ENCODE measurements at places on chromosomes 2 and 18.

GRCh38 chr2:153387203-153387602 lies 91.4 kb downstream of the RPRM start:
- no peak for DNase-seq

- no peak for DNase-seq
Measured at GRCh38 chr18:63306819-63307550, 12.6 kb downstream of the BCL2 start.

DNA sequence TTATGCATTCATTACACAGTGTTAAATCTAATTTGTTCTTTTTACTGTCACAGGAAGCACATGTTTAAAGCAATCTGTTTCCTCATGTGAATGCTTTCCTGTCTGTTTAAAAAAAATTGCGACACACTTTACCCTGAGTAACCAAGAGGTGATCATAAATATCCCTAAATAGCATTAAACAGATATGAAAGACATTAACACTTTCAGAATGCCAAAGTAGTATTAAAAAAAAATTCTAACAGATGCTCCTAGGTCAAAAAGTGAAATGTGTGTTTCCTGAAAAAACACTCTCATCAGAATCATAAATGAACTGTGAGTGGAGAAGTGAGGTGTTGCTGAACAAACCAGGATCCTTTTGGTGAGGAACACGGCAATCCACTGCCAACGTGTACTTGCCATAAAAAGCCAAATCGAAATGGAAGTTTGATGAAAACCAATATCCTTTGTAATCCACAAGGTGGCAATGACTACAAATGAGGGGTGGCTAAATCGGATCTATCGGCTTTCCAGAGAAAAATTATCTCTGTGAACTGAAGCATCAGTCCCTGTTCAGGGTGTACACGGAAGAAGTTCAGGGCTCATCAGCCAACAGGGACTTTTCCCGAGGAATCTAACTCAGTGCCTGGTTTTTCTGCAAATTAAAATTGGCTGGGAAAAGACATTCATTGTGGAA lies 248.9 kb downstream of the TCF4 start:
- DNase-seq, result no peak

GRCh38 chr2:23083966-23084365 lies 301.0 kb upstream of the KLHL29 start:
- DNase-seq, result no peak

DNA sequence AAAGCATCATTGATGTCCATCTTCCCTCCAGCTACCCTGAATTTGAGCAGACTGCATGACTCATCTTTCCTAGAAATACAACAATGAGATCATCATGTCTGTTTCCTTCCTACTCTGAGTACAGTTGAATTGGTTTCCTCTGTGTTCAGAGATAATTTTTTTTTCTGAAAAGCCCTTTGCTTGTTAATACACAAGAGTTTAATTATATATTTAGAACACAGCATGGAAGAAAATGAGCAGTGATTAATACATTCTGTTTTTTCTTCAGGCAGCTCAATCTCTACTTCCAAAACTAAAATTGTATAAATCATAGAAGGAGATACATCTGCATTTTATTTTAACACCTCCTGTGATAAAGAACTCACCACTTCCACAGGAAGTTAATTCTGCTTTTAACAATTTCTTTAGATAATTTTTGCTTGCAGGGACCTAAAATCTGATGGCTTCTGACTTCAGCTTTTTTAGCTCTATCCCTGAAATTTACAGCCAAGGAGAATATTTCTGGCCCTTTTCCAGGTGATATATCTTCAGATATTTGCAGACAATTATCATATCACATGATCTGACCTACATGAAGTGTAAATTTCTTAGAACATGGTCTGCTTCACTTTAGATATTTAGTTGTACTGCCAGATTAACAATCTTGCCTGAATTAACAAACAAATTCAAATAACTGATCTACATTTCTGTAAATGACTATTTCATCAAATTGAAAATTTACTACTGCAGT lies 249.0 kb downstream of the TRIB2 start:
- no peak for DNase-seq

DNA sequence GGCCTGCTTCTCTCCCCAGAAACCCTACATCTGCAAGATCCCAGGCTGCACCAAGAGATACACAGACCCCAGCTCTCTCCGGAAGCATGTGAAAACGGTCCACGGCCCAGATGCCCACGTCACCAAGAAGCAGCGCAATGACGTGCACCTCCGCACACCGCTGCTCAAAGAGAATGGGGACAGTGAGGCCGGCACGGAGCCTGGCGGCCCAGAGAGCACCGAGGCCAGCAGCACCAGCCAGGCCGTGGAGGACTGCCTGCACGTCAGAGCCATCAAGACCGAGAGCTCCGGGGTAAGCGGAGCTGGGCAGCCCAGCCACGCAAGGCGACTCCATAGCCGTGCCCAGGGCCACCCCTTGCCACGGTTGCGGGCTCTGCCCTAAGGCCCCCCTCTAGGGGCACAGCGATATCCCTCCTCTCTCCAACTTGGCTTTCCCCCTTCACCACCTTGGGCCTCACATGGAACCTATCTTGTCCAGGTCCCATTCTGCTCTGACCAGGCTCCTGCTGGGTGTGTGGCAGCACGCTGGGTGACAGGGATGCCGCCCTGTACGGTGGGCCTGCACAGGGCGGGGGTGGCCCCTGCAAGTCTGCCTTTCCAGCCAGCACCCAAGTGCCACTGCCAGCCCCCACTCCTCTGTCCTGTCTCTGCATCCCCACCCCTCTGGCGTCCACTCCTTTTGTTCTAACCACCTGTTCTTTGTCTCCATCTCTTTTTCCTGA lies 248.9 kb downstream of the GLI2 start:
- no peak for DNase-seq

GRCh38 chr18:44246001-44246400 lies 434.7 kb upstream of the SETBP1 start:
- no peak for DNase-seq

DNA sequence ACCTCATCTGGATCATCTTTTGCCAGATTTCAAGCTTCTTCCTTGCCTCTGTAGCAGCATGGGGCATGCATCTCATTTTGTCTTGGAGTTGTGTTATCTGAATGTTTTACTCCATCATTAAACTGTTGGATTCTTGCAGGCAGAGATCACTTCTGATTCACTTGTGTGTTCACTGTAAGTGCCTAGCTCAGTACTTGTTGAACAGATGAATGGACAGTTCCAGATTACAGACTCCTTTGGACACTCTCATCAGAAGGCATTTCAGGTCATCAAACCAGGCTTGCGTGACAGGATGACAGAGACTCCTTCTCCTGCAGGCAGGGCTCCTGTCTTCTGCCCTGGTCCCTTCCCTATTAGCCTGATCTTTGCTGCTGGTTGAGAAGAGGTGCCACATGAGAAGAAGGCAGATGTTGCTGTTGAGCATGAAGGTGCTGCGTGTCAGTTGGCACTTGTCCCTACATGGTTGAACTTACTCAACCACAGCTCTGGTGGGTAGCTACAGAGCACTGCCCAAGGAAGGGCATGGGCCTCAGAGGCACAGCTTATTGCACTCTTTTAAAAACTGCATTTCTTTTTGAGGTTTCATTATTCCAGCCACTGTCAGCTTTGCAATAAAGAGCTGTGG lies 58.9 kb downstream of the INPP4A start:
- DNase-seq, result no peak

DNA sequence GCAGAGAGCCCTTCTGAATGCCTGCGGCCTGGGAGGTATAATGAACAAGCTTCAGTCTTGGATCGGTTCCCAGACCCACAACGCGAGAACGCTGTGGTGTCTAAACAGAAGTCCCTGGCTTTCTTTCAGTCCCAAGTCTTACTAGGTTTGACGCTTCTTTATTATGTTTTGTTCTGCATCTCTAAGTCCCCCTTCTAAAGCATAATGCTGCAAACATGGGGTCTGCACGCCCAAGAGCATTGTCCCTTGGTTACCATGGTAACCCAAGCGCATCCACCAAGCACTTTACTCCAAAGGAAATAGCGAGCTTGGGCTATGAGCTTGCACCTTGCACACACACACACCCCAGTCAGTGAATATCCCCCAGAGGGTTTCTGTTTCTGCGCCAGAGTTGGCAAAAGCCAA lies 193.7 kb downstream of the INO80D start:
- no peak for DNase-seq

GRCh38 chr2:150697596-150697995 lies 210.1 kb upstream of the RND3 start:
- DNase-seq, result no peak

GRCh38 chr2:203835892-203836800 lies 31.4 kb upstream of the CTLA4 start:
- no peak for DNase-seq

- no peak for DNase-seq
Measured at GRCh38 chr2:174636987-174637386, 39.4 kb upstream of the WIPF1 start.

GRCh38 chr2:56250153-56250729 lies 66.5 kb downstream of the CCDC85A start:
- no peak for DNase-seq

DNA sequence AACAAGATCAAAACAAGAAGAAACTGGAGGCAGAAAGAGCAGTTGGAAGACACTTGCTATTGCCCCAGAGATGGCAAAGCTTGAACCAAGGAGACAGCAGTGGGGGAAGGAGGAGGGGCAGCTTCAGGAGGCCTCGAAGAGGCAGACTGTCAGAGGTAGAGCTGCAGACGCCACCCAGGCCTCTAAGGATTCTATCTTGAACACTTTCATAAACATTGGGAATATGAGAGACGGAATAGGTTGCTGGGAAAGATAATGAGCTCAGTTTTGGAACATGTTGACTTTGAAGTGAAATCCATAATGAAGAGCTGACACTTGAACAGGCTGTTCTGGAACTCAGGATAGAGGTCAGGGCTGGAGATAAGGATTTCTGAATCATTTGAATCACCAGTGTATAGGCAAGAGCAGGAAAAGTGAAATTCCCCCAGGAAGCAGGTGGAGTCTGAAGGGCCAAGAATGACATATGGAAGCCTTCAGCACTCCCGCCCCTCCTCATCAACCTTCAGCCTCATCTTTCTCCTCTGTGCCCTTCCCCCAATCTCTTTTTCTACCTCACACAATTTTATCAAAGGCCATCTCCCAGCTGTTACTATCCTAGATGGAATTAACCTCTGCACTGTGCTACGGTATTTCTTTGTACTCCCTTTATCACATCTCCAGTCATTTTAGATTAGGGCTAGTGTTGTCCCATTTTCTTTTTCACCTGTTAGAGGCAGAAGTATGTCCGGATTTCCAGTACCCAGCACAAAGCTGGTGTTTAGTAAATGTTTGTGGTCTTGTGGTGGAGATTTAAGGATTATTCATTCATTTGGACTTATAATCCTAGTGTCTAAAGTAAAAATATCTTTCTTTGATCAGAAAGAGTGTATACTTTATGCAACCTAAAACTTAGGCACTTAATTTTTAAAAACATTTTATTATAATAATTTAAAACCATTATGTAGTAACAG lies 47.5 kb upstream of the RTN4 start:
- DNase-seq, result no peak

DNA sequence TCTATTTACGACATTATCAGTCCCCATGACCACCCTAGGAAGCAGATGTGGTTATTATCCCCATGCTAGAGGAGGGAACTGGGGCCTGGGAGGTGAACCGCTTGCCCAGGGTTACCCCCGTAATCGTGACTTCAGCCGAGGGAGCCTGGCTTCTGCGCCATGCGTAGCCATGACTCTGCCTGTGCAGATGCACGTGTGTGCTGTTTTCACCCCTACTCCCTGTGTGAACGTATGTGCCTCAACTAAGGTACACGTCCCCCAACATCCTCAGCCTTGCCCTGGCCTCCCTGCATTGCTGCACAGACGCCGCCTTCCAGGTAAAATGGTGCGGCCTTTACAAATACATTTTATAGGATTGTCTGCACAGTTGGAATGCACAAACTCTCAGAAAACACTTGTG lies 40.2 kb downstream of the LPIN1 start:
- no peak for DNase-seq

DNA sequence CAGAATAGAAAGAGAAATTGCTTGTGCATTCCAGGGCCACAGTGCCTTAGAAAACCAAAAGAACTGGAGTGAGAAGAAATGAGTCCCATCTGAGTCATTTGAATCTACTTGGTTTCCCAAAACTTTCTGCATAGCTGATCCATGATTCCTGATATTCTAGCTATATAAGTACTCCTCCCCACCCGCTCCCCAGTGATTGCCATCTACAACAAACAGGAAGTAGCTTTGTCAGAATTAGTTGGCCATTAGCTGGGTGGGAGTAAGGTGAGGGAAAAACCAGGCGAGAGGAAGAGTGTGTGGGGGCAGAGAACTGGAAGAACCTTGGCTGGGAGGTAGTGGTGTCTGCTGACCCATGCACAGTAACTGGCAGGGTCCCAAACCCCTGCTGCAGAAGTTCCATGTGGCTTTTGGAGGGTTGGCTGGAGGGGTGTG lies 122.1 kb downstream of the ACAA2 start:
- no peak for DNase-seq

DNA sequence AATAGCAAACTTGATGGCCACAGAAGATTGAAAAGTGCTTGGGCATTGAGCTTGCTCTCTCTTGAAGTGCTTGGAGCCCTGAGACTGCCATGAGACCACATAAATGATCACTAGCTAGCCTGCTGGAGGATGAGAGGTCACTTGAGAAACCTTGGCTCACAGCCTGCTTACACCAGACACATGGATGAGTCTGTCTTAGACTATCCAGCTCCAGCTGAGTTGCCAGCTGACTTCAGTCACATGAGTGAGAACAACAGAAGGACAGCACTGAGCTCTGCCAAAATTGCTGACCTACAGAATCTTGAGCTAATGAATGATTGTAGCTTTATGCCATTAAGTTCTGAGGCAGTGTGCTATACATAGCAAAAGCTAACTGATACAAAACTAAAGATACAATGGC lies 18.1 kb downstream of the NABP1 start:
- no peak for DNase-seq

DNA sequence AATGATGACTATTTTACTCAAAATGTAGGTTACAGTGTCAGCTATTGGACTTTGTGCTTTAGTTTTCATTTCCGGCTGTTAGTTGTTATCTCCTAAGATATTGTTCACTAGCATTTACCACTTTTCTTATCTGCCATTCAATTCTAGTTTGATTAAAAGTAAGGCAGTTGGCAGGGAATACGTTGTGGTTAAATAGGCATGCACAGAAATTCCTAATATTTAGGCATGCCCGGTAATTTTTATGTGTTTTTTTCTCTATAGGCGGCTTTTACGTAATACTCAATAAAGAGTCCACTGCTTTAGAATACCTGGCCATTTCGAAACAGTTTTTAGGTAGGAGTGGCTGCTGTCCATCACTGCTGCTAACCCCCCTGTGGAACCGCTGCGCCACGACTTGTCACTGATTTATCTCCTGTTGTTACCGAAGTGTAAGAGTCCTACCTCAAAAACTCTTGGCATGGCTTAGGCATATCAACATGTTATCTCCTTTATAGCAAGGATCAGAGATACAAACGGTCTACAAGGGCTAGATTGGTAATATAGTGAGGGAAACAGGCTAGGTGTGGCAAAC lies 39.5 kb downstream of the BABAM2 start:
- no peak for DNase-seq

- no peak for DNase-seq
Measured at GRCh38 chr2:67631483-67631882, 234.3 kb downstream of the ETAA1 start.

GRCh38 chr2:6562771-6563170 lies 302.9 kb downstream of the CMPK2 start:
- no peak for DNase-seq

GRCh38 chr2:16315458-16315835 lies 350.2 kb downstream of the CYRIA start:
- no peak for DNase-seq

All from stimulated activated CD8-positive, alpha-beta memory T cell treated with anti-CD3 and anti-CD28 coated beads, Interleukin-4, amount 100 ng/mL, for 24 hours (primary cell).